Bronchial epithelial cell (primary cell): ENCODE measurements at places on chromosomes 1 and 21. TPM values are rescaled to one million over a fixed set of nuclear protein-coding genes. Genes with fewer than 3 reads are reported as not detected.

- no peak for DNase-seq
Measured at GRCh38 chr1:13707164-13707563, 7.2 kb downstream of the PRDM2 start.

DNA sequence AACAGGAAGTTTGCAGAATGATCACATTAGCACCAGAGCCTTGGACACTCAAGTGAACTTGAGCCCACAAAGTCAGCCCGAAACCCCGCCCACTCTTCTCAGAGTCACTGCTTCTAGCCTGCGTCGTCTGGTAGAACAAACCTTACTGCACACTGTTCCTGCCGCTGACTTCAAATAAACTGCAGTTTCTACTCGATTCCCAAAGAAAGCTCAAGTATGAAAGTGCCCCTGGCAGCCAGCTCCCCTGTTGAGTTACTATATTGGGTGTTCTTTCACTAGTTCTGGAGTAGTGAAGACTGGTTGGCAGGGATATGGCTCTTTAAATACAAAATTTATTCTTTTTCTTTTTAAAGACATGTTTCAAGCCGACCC, 164.7 kb downstream of the GALNT2 start:
- DNase-seq: peak; percentile 65

- DNase-seq: no peak
Measured at GRCh38 chr21:36735201-36735515, 36.2 kb downstream of the SIM2 start.

- no peak for DNase-seq
Measured at GRCh38 chr1:231630558-231631205, 4.1 kb downstream of the DISC1 start.

- no peak for DNase-seq
Measured at GRCh38 chr1:5998051-5998905, 6.1 kb upstream of the NPHP4 start.

- no peak for DNase-seq
Measured at GRCh38 chr21:37605006-37605405, 238.4 kb downstream of the DYRK1A start.

GRCh38 chr1:183675381-183675780, 22.3 kb upstream of the APOBEC4 start:
- peak; percentile 35 for DNase-seq

- no peak for DNase-seq
Measured at GRCh38 chr1:65904681-65905083, 112.0 kb downstream of the PDE4B start.

The KLF17 gene
- not detected in 2 replicates for total RNA-seq

The TBX19 gene
- total RNA-seq: 0.51 and 0.79 TPM in 2 replicates

The LCE1D gene
- total RNA-seq: not detected in 2 replicates

The PUM1 gene
- 38.7 and 48.6 TPM in 2 replicates for total RNA-seq
